Right atrium auricular region (tissue), 2 donors: ENCODE measurements at places on chromosomes 5 and 9.

DNA sequence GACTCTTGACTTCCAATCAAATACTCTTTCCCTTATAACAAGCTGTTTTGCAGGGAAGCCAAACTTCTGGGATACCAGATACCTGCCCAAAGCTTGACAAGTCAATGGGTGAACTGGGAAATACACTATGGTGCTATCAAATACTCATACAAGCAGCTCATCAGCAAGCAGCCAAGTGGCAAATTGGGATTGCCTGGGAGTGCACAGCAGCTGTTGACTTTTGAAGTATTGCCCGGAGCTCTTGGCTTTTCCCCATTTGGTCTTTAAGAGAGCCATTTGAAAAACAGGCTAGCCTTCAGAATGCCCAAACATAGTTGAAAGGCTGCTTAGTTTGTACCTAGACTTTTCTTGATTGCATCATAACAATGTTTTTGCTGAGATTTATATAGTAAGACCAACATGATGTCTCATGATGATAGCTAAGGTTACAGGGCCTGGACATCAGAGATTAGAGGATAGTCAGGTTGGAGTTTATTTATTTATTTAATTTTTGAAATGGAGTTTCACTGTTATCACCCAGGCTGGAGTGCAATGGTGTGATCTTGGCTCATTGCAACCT, 210.1 kb upstream of the ZNF608 start:
- no peak for DNase-seq

GRCh38 chr5:17037751-17038150, 101.7 kb upstream of the MYO10 start:
- DNase-seq, result no peak

GRCh38 chr5:143871672-143872071, 59.7 kb downstream of the HMHB1 start:
- no peak for DNase-seq

- DNase-seq, result no peak
These were observed 28.3 kb upstream of the RAI14 start for GRCh38 chr5:34627794-34628193.

DNA sequence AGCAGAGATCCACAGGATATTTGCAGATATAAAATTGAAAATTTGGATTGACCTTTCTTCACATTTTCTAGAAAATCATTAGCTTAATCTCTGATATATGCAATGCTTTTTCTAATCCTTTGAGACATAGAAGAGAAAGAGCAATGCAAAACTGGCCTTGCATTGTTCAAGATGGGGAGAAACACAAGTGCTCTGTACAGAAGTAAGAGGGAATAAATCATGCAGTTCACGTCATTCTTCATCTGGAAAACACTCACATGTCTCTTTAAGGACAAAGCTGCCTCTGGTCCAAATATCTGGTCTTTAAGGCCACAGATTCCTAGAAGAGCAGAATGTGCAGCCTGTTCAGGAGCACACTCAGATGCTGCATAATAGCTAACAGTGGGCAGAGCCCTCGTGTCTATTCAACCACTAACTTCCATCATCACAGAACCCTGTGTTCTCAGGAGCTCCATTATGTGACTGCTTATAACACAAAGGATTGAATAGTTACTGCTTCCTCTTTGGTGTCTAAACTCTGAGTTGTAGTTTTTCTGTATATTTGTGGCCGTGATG, 277.5 kb downstream of the PLK2 start:
- no peak for DNase-seq

GRCh38 chr5:37247036-37247435, 2.1 kb downstream of the CPLANE1 start:
- DNase-seq, result no peak

DNA sequence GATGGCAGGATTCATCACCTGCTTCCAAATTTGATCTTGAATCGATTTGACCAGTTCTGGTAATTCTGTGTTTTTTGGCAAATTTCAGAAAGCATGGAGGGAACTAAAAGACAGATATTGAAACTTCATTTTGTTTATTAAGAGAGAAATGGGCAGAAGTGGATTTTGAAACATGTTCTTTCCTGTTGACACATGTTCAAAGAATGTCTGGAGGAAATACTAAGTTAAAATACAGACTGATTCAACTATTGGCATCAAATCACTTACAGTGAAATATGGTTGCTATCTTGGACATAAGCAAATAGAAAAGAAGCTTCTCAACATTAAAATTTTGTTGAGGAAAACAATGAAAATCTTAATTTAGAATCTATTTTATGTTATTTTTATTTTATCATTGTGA, 19.3 kb upstream of the GZMK start:
- DNase-seq, result no peak

DNA sequence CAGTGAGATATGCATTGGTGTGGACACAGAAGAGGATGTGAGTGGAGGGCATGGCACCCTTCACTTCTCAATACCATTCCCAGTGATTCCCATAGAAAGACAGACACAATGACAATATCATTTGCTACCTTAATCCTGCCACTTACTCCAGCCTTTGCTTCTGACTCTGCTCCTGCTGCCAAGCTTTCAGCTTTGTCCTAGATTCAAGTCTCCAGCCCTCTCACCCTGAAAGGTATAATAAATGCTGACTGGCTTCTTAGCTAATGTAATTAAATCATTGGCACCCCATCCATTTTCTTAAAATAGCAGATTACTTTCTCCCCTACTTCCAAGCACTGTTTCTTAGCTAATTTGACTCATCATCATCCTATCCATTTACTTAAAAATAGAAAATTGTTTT, 41.1 kb upstream of the CDC42SE2 start:
- DNase-seq, result no peak

- DNase-seq, result no peak
These were observed 101.4 kb downstream of the FBXO4 start for GRCh38 chr5:42026446-42026845.

GRCh38 chr9:101840694-101841188, 102.3 kb upstream of the GRIN3A start:
- no peak for DNase-seq

DNA sequence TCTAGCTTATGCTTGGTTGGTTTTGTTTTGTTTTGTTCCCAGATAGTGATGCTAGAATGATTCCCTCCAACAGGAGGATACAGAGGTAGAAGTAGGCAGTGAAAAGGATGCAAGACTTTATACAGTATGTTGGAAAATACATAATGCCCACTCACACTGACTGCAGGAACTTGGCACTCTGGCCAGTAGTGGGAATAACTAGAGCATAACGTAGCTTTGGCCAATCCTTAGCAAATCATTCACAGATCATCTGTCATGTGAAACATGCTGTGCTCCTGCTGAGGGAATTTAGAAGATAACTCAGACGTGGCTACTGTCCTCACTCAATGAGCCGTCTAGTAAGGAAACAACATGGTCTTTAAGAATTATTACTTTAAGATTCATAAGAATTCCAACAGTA, 13.5 kb downstream of the CFAP90 start:
- DNase-seq, result no peak

DNA sequence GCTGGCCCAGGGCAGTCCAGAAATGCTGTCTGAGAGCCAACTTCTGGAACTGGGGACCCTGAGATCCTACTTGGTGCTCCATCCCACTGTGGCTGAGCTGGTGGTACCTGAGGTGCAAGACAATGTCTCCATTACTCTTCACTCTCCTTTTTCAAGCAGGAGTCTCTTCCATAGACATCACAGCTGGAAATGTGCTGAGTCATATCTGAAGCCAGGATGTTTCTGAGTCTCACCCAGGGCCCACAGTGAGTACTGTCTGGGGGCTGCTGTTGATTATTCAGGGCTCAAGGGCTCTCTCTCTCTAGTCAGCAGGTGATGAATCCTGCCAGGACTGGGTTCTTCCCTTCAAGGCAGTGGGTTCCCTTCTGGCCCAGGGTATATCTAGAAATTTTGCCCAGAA, 145.2 kb upstream of the TAS2R1 start:
- no peak for DNase-seq

DNA sequence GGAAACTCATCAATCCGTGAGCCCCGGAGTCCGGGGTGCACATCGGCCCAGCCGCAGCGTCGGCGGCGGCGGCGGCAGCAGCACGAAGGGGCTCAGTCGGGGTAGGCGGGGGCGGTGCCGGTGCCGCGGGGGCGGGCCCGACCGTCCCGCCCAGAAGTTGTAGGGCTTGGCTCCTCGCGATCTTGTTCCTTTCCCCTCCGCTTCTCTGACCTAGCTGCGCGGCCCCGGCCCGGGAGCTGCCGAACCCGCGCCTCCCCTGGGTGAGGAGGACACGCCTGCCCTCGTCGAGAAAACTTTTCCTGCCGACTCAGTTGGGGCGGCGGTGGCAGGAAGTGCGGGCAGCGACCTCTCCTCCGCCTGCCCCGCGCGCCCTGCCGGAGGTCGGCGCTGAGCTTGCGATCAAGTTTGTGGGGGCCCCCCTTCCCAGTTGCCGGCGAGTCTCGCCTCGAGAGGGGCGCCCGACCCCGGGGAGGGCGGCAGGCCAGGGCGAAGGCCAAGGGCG, at the start of gene MAN2A1:
TSS of gene MAN2A1 (plus strand) at position 188 of the 502 bp plus-strand sequence. CDS start 491 bp downstream, outside the sequence.
- peak; percentile 70 for DNase-seq

DNA sequence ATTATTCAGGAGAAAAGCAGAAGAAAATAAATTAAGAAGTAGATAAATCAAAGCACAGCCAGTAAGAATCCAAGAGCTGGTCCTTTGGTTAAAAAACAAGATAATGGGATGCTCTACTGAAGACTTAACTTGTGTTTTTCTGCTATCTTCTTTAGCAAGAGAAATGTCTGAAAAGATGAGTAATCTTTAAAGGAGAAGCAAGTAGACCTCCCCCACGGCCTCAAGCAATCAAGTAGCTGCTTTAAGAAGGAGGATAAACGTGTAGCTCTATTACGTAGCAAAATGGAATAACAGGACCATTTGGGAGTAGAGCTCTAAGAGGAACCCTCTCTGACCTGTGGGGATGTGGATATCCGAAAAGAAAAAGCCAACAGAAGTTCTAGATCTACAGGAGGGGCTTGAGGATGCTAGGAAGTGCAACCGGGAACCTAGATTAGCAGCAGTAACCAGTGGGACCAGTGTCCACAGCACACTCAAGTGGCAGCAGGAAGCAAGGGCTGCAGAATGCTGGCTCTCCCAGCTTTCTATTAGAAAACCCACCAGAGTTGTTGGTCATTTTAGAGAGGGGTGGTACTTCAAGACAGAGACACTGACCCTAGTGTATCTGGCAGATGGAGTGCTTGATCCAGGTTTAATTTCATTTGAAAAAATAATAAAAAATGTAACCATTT, 185.4 kb downstream of the GABBR2 start:
- no peak for DNase-seq

DNA sequence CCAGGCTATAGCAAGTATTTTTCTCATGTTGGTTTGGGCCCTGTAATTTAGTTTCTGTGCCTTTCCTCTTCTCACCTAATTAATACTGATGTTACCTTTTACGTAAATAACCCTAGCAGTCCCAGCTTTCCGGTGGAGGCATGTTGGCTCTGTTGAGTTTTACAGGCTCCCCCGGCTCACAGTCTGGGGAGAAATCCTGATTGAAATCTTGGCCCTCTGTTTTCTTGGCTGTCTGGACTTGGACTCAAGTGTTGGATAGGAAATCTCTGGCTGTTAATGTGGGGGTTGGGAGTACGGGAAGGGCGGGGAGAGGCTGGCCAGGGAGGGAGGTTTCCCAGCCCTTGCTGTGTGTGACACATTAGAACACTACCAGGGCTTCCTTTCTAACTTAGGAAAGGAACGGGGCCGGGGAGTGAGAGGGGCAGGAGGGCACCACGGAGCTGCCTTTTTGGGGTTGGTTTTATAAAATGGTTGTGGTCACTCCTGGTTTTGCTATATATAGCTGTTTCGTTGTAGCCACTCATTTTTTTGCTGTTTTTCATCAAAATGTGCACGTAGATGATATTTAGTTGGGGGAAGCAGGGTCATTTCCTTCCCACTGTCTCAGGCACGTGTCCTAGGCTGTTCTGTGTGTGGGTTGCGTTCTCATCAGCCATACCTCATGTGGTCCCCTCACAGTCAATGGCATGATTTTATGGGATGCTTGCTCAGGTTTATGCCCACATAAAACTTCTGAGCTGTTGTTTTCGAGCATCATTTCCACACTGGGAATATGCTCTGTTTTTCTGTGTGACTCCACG, 11.0 kb downstream of the TRIO start:
- peak; percentile 82 for DNase-seq

- peak; percentile 84 for DNase-seq
These were observed 18.9 kb downstream of the ADAMTS2 start for GRCh38 chr5:179326122-179326927.
